ENCODE measurements at places on chromosomes 12 and 14. TPM values are rescaled to one million over a fixed set of nuclear protein-coding genes. Genes with fewer than 3 reads are reported as not detected.

DNA sequence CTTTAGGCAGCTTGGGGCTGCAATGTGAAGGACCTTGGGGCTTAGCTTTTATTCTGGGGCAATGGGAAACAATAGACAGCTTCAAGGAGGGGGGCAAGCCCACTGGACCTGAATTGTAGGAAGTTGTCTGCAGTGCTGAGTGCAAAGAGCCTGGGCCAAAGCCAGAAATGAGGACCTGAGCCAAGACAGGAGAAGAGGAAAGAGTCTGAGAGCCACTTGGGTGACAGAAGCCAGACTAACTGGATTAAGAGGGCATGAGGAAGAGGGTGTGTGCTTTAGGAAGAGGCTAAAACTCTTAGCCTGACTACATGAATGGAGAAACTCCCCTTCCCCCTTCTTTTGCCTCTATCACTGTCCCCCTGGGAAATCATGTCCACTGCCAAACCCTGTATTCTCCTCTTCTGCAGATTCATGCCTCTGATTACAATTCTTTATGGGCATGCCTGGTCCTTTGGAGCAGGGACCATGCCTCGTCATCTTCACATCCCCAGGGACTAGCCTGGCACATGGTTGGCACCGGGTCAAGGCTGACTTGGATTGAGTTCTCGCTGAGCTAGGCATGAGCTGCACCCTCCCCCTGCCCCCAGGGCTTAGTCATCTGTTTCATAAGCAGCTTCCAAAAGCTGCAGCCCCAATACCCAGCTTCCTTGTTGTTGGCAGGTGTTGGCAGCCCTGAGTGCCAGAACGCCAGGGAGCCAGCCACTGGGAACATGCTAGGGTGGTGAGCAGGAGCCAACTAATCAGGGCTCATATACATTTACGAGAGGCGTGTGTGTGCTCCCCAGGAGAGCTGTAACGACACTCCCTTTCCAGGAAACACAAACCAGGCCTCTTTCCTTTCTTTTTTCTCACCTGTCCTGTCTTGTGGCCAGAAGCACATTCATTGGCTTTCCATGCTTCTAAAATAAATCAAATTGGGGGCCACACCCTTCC lies 27.7 kb upstream of the JDP2 start:
- DNase-seq: no peak

DNA sequence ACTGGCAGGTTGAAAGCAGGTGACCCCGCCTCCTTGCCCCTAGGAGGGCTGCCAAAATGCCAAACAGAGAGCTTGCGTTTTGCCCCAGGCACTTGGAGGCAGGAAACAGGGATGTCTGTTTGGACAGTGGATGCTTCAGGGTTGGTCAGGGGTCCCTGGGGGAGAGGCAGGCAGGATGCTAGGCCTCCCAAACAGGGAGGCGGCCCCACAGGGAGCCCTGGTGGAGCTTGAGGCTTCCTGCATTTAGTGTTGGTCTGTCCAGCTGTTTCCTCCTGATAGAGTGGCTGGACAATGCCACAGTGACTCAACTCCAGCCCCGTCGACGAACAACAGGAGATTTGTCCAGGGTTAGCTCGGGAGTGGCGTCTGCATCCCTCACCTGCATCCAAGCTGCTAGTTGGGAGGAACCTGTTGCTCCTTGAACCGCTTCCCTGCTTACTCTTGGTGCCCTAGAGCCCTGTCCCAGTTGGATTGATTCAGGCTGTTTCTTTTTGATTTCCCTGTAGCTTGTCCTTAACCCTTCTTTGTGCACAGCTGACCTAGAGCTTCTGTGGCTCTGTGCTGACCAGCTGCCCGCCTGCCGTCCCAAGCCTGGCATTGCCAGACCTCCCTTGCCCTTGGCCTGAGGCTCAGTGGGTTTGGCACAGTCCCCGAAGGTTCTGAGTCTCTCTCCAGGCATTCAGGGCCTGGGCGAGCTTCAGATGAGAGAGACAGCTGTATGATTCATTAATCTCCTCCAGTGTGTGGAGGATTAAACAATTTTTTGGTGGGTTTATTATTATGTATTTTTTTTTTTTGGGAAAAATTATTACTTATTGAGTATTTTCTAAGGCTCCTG lies 45.9 kb downstream of the TSPAN9 start:
- no peak for DNase-seq

The BTG1 gene
- 194 TPM for total RNA-seq

DNA sequence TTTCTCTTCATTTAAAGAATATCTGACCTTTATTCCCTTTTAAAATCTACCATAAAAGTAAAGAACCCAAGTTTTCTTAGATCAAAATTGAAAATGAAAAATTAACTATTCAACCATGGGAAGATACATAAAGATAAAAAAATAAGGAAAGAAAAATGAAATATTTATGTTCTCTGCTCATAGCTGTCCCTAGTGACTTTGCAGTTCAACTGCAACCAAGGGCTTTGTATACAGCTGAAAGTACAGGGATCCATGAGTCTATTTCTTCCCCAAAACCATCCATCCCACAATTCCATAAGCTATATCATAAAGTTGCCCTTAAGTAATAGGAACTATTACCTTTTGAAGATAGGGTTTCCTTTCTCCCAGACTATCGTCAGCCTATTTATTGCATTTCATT lies 113.1 kb downstream of the ITPR2 start:
- no peak for DNase-seq

The CSAD gene
- total RNA-seq: 6.1 TPM

DNA sequence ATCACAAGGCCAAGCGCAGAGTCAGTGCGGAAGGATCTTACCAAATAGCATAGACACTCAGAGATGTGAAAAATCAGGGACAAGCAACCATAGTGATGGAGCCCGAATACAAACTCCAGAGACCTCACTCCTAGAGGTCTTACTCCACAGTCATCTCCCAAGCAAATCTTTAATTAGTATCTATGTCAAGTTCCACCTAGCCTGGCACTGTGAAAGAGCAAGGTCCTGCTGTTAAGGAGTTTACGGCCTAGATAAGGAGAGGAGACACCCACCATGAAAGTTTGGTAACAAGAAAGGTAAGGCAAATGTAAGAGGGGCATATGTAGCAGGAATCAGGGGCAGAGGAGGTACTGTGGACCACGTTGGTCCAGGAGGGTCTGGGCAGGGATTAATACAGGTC lies 7.4 kb upstream of the PLEKHG6 start:
- DNase-seq: no peak

- no peak for DNase-seq
These were observed 61.2 kb upstream of the RASSF3 start for GRCh38 chr12:64549108-64549507.

DNA sequence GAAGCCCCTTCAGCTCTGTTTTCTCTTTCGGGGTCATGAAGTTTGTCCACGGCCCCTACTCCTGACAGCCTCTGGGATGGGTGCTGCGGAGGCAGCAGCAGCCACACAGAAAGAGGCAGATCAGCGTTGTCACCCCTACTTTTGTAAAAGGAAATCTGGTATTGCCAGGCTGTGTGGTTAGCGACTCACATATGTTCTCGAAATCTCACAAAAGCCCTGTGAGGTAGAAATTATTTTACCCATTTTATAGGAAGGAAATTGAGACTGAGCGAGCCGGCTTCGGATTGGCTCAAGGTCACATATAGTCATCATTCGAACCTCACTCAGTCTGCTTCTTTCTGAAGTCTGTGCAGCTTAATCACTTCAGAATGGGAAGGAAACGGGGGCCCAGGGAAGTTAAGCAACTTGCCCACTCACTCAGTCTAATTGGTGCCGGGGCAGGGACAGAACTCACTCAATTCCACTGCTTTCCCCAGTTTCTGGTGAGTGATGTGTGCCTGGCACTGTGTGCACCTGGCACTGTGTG lies 1.1 kb upstream of the CKAP4 start:
- DNase-seq: no peak

Measured in GM12878 (cell line).